SW 1271 (cell line): ENCODE measurements at places on chromosomes 11 and 22.

GRCh38 chr22:37231406-37232139 is 12.5 kb downstream of the RAC2 start:
- no peak for DNase-seq

DNA sequence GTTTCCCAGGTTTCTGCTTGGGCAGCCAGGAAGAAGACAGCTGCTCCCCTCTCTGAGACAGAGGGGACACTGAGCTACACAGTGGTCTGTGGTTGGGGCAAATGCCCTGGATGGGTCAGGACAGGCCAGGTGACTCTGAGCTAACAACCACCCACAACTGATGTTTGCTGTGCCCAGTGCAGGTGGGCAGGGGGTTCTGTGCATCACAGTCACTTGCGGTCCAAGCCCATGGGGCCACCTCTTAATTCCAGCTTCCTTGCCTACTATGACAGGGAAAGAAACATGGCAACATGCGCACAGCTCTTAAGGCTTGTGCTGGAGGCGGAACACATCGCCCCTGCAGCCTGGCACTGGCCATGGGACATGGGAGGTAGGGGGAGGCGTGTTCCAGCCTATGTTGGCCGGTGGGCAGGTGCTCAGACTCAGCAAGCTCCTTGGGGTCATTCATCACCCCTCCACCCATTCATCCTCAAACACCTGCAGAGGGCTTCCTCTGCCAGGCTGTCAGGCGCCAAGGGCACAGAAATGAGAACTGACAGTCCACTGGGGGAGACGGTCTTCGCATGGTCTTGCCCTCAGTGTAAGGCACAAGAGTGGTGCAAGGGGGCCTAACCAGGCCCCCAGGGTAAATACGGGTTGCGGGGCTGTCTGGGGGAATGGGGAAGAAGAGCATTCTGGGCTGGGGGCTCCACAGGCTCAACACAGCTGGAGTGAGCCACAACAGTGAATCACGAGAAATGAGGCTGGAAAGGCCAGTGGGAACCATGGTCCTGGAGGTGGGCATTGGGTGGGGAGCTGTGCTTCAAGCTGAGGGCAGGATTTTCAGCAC is 55.6 kb downstream of the ARFGAP3 start:
- DNase-seq, result no peak

DNA sequence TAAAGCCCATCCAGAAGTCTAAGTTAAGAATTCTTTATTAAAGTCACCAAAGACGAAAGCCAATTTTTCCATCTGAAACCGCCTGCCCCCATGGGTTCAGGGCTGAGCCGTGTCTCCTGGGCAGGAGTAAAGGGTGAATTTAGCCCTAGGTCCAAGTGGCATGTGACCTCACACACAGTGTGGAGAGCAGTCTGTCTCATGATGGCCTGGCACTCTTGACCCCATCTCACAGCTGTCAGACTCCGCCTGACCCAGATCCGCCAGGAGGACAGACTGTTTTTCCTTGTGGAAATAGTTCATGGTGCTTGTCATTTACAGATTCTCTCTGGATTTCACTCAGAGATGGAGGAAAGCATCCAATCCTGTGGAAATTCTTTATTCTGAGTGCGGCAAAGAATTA is 109.7 kb downstream of the GALNT18 start:
- DNase-seq, result no peak

- DNase-seq, result no peak
These were observed 47.1 kb upstream of the EMID1 start for GRCh38 chr22:29158546-29158945.

DNA sequence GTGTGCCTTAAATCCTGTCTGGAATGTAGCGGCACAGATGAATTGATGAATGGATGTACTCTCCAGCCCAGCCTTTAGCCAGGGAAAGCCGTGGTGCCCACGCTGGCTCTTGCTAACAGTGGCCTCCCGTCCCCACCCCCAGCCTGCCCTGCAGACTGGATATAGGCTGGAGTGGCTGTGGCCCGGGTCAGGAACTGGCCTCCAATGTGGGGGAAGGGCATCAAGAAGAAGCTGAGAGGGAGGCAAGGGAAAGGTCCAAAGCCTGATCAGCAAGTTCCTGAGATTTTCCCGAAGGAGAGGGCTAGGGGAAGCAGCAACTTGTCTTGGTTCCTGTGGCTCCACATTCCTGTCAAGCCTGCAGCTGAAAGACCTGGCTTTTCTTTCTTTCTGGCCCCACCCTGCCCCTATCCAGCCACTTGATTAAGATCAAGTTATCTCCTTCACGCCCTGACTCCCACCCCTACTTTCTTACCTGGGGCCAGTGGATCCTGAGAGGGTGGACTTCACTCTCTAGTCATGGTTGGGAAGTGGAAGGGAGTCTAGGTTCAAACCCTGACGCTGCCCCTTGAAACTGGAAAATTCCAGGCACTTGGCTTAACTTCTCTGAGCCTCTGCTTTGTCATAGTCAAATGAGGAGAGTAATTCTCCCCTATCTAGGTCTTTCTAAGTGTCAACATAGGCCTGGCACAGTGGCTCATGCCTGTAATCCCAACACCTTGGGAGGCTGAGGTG is 11.0 kb upstream of the MICALL1 start:
- DNase-seq, result no peak

DNA sequence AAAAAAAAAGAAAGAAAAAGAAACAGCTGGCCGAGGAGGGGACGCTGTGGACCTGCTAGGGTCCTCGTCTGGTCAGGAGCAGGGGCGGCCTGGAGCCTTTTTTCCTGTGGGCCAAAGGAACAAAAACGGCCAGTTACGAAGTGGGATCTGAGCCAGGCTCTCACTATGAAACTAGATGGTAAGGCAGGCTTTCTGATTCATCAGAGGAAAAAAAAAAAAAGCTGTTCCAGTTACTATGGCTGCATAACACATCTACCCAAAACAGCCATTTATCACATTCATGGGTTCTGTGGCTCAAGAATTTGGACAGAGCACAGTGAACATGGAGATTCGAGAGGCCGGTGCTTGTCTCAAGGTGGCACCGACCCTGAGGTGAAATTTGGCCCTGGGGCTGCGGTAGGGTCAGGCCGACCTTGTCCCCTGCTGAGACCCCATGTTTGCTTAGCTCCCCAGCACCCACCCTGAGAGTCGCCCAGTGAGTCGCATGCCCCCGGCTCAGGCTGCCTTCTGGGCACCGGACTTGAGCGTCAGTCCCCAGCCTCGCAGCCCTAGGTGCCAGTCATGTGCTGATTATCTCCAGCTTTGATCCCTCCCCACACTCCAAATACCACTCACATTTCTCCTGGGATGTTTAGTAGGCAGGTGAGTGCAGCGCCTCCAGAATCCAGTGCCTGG is 34.2 kb downstream of the MRGPRD start:
- DNase-seq, result no peak

DNA sequence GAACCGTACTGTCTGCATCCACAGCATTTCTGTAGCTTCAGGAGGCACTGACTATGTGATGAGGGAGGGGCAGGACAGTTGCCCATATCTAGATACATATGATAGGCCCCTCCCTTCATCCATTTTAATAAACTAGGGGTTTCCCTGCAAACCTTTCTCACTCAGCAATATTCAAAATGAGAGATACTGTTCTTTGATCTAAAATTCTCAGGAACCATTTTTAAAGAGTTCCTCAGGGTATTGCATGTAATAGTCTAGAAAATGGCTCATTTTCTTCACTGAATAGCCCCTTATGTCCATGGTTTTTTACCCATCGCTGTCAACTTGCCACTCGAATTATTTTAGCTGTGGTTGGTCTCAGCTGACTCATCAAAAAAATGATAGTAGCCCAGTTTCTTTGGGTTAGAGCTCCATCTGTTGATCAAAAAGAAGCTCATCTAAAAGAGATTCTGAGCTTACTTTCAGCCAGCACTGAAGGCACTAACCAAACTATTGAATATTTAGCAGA is 37.0 kb upstream of the DNAJB7 start:
- DNase-seq, result no peak

DNA sequence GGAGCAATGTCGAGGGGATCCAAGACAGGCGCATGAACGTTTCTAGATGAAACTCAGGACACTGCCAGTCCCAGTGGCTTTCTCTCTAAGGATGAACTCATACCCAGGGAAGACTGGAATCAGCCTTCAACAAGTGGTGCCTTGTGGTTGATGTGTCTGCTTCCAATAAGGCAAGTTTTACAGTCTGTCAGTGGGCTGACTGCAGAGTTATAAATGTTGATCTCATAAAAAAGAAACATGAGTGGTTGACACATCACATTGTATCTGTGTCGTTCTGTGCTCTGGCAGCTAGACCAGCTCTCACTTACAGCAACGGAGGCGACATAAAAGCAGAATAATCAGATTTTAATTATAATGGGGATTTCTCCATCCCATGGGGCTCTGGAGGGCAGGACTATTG is 96.7 kb downstream of the SNX19 start:
- no peak for DNase-seq

DNA sequence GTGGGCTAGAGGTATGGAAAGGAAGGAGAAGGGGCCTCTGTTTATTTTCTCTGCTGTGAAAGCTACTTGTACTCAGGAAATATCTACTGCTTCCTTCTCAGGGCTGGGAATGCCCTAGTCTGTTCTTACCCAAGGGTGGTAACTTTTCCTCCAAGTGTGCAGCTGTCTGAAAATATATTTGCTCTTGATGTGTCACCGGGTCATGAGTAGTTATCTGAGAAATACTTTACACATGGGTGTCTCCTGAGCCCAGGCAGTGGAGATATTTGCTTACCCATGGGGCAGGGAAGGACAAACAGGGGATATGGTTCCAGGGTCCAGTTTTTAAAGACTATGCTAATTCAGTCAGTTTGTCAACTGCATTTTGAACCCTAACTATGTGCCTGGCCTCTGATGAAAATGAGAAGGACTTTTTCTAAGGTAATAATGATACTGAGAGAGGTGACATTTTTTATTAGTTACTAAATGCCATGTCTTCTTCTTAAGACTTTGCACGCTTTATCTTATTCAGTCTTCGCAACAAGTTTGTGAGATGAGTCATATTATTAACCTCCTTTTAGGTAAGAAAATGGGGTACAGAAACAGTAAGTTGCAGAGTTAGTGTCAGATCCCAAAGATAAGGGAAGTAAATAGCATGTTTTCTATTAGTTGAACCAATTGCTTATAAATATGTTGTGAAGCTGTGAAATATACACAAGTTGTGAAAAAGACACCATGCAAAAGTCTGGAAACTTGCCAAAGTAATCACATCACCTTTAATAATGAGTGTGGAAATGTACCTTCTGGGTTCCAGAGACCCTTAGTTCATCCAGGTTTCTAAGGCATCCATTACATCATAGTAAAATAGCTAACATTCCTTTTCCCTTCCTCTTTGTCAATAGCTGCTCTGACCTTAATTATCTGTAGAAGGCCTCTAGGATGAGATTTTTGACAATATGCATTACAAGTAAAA is 22.9 kb downstream of the SYTL2 start:
- no peak for DNase-seq

GRCh38 chr11:115920841-115921480 is 416.7 kb upstream of the CADM1 start:
- DNase-seq, result no peak

- no peak for DNase-seq
These were observed 11.6 kb downstream of the MMP3 start for GRCh38 chr11:102831489-102832440.

GRCh38 chr11:107017104-107017432 is 1.2 kb downstream of the GUCY1A2 start:
- DNase-seq, result no peak

- no peak for DNase-seq
These were observed 148.0 kb downstream of the NTM start for GRCh38 chr11:131518305-131518838.

GRCh38 chr11:130391711-130392110 is 36.7 kb downstream of the ADAMTS8 start:
- no peak for DNase-seq

GRCh38 chr22:17349172-17349571 is 20.1 kb upstream of the CECR2 start:
- DNase-seq, result no peak

DNA sequence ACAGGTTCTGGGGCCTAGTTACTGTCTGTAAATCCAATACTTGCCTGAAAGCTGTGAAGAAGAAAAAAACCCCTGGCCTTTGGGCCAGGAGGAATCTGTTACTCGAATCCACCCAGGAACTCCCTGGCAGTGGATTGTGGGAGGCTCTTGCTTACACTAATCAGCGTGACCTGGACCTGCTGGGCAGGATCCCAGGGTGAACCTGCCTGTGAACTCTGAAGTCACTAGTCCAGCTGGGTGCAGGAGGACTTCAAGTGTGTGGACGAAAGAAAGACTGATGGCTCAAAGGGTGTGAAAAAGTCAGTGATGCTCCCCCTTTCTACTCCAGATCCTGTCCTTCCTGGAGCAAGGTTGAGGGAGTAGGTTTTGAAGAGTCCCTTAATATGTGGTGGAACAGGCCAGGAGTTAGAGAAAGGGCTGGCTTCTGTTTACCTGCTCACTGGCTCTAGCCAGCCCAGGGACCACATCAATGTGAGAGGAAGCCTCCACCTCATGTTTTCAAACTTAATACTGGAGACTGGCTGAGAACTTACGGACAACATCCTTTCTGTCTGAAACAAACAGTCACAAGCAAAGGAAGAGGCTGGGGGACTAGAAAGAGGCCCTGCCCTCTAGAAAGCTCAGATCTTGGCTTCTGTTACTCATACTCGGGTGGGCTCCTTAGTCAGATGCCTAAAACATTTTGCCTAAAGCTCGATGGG is 13.5 kb downstream of the PIK3IP1 start:
- no peak for DNase-seq

DNA sequence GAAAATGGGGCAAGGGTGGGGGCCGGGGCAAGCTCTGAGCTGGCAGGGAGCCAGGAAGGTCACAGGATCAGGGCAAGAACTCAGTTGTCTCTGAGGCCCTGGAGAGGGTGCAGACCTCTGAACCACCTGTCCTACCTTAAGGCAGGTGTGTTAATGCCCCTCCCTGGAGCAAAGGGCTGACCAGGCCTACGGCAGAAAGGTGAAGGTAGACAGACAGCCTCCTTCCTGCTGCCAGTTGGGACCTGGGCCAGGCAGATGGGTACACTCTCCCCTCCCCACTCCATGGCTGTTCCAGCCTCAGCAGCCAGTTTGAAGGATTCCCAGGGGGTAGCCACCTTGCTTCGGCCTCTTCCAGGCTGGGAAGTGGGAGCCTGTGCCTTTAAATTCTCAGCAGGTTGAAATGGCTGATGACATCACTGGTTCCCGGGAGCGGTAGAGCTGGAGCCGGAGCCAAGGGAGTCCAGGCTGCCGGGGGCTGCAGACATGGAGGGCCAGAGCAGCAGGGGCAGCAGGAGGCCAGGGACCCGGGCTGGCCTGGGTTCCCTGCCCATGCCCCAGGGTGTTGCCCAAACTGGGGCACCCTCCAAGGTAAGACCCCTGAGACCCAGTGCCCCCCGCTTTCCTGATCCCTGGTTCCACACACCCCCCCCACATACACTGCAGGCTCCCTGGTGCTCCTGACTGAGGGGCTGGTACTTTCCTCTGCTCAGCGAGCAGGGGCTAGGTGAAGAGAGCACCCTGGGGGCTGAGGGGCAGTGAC is at the start of gene INPP5J:
TSS of gene INPP5J (plus strand) at position 435 of the 760 bp plus-strand sequence. CDS start at position 484, 49 bp downstream.
- no peak for DNase-seq

GRCh38 chr22:17964156-17964555 is 60.2 kb downstream of the MICAL3 start:
- DNase-seq, result no peak

DNA sequence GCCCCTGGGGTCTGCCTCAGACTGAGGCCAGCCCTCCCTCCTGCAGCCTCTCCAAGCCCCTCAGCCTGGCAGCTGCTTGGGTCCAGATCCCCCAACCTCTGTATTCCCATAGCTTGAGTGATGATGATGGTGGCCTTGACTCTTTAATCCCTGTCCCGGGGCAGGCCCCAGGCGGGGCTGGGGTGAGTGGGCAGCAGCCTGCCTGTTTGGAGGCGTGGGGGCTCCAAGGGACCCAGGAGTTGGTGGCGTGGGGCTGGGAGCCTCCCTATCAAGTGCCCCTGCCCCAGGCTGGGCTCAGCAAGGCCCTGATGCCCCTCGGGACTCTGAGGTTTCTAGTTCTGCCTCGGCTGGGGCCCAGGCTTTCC is 22.5 kb downstream of the PPIL2 start:
- DNase-seq, result no peak
